8988T (cell line): ENCODE measurements at places on chromosomes 6 and 20.

GRCh38 chr6:152267967-152268845, 369.0 kb downstream of the SYNE1 start:
- DNase-seq, result no peak

- DNase-seq, result no peak
These were observed 611.9 kb upstream of the MAP3K7 start for GRCh38 chr6:91198588-91199255.

- no peak for DNase-seq
These were observed 118.7 kb downstream of the SYNDIG1 start for GRCh38 chr20:24588047-24588635.

DNA sequence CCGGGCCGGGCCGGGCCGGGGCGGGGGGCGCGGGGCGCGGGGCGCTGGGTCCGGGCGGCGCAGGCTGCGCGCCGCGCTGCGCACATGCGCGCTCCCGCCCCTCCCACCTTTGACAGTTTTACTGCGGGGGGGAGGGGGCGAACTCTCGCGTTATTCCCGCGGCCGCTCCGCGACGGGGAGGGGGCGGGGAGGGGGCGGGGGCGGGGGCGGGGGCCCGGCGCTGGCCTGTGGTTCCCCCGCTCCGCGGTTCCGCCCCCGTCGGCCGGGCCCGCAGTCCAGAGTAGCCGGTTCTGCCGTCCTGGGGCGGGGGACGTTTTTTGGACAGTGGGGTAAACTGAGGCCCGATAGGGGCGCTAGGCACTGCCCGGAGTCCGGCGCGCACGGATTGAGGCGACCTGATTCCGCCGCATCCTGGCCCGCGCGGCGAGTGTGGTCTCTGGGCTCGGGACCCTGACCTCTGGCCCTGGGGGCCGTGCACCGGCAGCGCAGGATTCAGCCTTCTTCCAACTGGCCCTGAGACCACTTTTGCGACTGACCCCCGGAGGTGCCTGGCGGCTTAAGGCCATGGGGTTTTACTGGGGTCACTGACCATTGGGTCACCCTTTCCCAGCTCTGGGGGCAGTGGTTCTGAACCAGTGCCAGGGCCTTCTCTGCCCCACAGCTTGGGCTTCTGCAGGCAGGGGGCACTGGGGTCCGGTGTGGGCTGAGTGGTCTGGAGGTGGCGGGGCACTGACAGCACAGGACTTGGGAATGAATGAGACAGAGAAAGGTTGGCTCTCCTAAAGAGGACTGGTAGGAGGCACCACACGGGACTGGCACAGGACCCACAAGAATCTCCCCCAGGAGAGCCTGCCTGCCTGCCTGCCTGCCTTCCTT, at the start of gene ZNF512B:
Gene ZNF512B (minus strand): TSS at position 93 of the 876 bp plus-strand sequence. CDS start 1,980 bp downstream, outside the sequence.
- DNase-seq, result peak; percentile 96

DNA sequence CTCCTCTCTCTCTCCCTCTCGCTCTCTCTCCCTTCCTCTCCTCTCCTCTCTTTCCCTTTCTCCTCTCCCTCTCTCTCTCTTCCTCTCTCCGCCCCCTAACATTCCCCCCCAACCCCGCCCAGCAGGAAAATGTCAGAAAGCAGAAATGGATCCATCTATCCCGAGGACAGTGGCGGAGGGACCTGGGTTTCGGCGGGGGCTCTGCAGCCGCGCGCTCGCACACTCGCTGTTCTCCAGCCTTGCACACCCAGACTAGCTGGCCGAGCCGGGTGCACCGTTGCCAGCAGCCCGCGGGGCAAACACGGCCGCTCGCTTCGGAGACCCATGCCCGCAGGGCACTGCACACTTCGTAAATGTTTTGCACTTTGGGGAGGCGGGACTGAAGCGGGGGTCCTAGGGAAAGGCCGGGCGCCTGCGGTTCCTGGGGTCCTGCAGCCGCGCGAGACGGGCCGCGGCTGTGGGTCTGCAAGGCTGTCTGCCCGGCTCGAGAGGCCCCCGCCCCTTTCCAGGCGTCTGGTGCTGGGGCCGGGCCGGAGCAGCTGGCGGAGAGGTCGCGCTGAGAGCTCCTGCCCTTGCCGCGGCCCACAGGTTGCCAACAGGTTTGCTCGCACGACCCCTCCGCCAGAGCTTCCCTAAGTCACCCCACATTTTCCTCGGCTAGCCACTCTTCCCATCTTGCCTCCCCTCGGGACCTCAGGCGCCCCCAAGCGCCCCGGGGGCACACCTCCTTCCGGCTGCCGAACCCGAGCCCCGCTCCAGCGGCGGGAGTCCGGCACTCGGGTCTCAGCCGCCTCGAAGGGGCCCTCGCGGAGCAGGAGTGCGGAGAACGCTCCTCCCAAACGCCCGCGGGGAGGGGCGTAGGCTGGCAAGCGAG, 818 bp upstream of the MDGA1 start:
- peak; percentile 87 for DNase-seq

DNA sequence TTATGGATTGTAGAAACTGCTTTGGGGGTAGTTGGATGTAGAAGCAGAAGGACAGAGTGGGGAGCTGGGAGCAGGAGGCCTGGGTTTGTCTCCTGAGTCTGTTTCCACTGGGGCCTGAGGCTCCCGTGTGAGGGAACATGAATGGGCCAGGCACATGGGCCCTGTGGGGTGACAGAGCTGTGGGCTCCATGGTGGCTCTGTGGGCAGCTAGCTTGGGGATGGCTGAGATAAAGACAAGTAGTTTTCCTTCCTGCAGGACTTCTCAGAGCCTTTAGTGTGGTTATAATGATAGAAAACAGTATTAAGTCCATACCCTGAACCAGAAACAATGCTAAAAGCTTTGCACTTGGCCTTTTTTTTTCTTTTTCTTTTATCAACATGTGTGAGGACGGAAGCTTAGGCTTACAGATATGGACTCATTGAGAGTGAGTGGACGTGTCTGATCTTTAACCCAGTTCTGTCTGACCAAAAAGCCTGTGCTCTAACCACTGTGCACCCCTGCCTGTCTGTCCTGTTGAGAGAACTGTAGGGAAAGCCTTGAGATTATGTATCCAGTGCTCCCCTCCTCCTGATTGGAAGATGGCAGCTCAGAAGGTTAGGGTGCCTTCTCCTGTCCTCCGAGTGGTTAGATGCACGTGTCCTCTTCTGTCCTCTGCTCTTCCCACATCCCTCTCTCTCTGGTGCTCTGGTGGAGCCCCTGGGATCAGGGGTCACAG, 98.3 kb downstream of the CDH26 start:
- DNase-seq, result no peak

DNA sequence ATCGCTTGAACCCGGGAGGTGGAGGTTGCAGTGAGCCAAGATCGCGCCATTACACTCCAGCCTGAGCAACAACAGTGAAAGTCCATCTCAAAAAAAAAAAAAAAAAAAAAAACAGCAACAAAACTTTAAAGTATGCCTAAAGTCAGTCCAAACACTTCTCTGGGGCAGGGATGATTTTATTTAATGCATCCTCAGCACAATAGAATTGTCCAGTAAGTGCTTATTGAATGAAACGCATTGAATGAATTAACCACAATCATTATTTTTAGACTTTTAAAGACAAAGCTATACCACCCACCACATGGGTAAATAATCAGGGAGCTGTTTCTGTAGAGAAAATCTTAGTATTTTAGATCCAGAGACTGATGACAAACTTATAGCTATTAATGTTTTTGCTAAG, 16.6 kb upstream of the CTAGE9 start:
- no peak for DNase-seq

GRCh38 chr6:127641905-127642304, 64.9 kb downstream of the C6orf58 start:
- DNase-seq, result no peak
